ENCODE measurements at places on chromosomes 16 and 17.

DNA sequence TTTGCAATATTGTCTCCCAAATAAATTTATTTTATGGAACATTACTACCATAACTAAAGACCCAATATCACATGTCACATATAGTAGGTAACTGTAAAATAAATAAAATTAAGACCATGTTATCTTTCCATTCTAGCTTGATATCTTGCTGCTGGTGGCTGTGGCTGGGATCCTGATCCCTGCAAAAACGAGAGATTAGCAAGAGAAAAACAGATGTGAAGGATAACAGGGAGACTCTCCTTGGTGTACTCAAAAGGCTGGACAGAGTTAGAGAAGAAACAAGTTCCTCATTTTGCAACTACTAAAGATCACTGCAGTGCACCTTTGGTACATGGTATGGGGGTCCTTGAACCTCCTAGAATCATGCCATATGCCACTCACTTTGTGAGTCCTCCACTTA, 49.7 kb downstream of the ARHGAP27 start:
- DNase-seq: no peak

- DNase-seq: peak; percentile 77
Observed at GRCh38 chr16:17224879-17225281, 245.9 kb downstream of the XYLT1 start.

- DNase-seq: no peak
Observed at GRCh38 chr17:2237521-2237921, 66.1 kb downstream of the SMG6 start.

DNA sequence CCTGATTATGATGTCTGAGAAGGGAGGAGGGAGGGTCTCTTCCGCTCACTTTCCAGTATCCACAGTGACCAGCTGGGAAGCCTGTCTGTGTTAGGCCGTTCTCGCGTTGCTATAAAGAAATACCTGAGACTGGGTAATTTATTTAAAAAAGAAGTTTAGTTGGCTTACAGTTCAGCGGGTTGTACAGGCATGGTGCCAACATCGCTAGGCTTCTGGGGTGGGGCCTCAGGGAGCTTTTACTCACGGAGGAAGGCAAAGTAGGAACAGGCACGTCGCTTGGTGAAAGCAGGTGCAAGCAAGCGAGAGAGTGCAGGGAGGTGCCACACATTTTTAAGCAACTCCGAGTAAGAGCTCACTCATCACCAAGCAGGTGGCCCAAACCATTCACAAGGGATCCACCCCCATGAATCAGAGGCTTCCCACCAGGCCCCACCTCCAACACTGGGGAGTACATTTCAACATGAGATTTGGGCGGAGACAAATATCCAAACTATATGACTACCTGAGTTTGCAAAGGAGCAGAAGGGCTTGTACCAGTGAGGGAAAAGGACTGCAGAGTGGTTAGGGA, 137.5 kb downstream of the CCDC182 start:
- DNase-seq: no peak

- DNase-seq: no peak
Observed at GRCh38 chr17:5135726-5136579, 20.1 kb downstream of the USP6 start.

DNA sequence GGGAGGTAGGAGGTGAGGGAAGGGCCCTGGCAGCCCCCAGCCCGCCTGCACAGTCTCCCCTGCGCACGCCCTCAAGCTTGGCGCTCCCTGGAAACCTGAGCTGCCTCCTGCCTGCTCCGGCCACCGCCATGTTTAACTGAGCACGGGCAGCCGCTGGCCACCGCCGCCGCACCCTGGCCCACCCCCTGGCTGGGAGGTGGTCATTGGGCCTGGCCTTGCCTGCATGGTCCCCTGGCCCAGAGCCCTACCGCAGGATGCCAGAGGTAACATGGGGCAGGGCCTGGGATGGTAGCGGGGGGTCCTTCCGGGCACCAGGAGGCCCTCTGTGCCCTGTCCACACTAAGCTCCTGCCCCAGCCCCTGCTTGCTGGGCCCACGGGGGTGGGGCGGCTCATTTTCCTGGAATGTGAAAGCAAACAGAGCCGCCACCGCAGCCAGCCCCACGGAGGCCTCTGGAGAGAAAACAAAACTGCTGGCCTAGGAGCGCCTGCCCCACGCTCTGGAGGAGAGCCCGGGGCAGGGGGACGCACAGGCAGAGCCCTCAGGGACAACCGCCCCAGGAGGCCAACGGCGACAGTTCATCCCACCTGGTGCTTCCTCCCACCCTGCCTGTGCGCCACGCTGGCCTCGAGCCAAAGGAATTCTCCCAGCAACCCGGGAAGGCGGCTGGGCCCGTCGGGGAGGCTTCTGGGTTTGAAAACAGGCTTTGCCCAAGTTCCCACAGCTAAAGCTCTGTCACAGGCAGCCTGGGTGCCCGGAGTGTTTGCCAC, 8.9 kb downstream of the NHERF2 start:
- DNase-seq: peak; percentile 74

GRCh38 chr17:65750166-65750565, 188.7 kb upstream of the AXIN2 start:
- no peak for DNase-seq

DNA sequence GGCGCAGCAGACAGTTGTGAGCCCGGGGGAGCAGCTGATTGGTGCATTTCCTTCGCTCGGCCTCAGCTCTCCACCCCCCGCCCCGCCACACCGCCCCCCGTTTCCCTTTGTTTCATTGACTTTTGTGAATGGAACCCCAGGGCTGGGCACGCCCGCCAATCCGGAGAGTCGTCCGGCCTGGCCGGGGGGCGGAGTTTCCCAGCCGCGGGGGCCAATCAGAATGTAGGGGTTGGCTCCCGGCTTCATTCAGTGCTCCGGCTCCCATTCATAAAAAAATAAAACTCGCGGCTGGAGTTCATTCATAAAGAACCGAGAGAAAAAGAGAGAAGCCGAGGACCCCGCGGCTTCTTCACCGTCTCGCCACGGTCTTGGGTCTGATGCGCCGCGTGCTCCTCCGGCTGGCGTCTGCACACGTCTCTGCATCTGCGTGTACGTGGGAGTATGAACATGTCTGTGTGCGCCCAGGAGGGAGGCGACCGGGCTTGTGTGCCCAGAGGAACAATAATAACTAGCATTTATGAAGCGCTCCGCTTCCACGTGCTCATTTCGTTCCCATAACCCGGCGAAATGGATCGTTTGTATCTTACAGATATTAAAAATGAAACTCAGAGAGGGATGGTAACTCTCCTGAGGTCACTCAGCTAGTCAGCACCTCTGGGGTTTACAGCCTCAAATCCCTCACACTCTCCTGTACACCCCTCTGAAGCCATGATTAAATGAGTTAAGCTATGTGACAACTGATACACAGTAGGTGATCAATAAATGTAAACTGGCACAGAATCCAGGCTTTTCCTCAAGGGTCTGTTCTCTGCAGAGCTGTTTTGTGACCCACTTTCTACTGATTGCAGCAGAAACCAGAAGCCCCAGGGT, at the start of gene ETV4:
ETV4 (minus strand) TSS at position 22 of the 870 bp plus-strand sequence. CDS start 723 bp downstream, outside the sequence.
- peak; percentile 76 for DNase-seq

GRCh38 chr17:27598337-27599050, 32.5 kb upstream of the LGALS9 start:
- no peak for DNase-seq

- DNase-seq: no peak
Observed at GRCh38 chr16:20107083-20107482, 33.4 kb upstream of the GPR139 start.

DNA sequence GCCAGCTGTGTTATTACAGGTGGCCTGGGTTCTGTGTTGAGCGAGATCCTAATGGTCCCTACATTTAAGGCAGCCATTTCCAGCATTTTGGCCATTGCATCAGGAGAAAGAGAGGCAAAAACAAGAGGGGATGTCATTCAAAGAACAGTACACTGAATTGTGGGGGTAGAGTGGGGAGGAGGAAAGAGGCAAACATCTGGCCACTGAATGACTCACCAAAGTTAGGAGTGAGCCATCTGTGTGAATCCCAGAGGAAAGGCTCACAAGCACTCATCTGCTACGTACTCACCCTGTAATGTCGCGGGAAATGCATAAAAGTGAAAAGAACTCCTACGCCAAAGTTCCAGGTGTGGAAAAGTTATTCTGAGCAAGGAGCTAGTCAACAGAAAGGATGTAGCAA, 16.7 kb downstream of the KRABD2 start:
- no peak for DNase-seq

DNA sequence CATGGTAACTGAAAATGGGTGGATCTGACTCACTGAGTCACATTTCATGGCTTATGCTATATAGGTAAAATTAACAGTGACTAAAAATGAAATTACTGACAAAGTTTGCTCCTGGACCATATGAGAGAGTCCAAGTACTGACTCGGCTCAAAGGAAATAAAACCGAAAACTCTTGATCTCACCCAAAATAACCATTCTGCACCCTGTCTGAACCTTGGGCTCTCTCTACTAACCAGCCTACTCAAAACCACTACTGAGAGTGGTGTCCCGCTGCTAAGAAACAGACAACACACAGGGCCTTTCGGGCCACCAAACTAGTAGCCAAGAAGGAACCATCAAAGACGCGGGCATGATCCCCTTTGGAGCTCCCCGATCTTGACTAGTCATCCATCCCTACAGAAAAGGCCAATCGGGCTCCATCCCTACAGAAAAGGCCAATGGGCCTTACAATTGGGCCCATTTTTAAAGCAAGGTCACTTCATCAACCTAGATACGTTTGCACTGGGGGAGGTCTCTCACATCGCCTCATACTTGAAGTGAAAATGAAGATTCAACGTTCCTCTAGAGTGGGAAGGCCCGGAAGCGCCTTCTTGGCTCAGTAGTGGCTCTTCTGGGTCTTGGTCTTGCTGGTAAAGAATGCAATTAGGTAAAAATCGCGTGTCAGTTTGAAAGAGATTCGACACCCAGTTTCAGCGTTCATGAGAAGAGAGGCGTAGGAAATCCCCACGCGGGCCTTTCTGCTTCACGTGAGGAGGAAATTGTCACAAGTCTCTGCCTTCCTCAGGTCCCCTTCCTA, 720 bp upstream of the ZPBP2 start:
- no peak for DNase-seq

- DNase-seq: no peak
Observed at GRCh38 chr16:79360267-79360666, 240.3 kb downstream of the MAF start.

GRCh38 chr16:11377154-11377553, 31.9 kb downstream of the RMI2 start:
- DNase-seq: no peak

GRCh38 chr17:32520737-32521404, 34.1 kb downstream of the CDK5R1 start:
- no peak for DNase-seq

GRCh38 chr17:57468932-57469775, 212.8 kb downstream of the MSI2 start:
- no peak for DNase-seq

- DNase-seq: no peak
Observed at GRCh38 chr16:53895433-53895832, 191.5 kb downstream of the FTO start.

- no peak for DNase-seq
Observed at GRCh38 chr17:72997559-72997958, 94.9 kb downstream of the SLC39A11 start.

- no peak for DNase-seq
Observed at GRCh38 chr17:15134363-15134762, 130.8 kb downstream of the PMP22 start.

GRCh38 chr17:35089586-35090296, 26.2 kb upstream of the RFFL start:
- no peak for DNase-seq
